ENCODE measurements at places on chromosomes 4 and X.
A peak's percentile ranks its signal among the peaks of the same experiment; 100 is the strongest.

DNA sequence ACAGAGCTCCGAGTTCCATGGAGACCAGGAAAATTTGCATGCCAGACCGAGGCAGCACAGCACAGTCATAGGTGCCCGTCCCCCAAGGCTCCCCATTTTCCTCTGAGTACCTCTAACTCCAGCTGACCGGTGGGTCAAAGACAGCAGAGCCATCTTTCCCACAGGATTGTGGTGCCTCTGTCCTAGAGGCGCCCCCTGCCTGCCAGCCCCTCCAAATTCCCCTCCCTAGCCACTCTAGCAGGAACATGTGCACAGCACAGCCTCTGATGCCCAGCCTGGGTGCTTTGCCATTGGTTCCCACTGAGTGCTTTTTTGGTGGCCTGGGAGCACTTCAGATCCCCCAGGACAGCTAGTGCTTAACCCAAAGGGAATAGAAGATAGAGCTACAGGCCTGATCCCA lies 368.5 kb upstream of the PABPC5 start:
- DNase-seq = no peak

- no peak for DNase-seq
These were observed 617.1 kb upstream of the INTU start for GRCh38 chr4:127015667-127016117.

DNA sequence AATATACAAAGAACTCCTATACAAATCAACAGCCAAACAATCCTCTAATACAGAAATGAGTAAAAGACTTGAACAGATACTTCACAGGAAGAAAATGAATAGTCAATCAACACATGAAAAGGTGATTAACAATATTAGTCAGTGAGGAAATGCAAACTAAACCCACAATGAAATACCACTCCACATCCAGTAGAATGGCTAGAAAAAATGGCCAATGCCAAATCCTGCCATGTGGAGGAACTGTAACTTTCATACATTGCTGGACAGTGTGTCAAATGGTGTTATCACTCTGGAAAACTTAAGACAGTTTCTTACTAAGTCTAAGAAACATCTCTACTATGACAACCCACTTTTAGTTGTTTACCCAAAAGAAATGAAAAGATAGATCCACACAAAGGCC lies 59.5 kb downstream of the NSG1 start:
- no peak for DNase-seq

DNA sequence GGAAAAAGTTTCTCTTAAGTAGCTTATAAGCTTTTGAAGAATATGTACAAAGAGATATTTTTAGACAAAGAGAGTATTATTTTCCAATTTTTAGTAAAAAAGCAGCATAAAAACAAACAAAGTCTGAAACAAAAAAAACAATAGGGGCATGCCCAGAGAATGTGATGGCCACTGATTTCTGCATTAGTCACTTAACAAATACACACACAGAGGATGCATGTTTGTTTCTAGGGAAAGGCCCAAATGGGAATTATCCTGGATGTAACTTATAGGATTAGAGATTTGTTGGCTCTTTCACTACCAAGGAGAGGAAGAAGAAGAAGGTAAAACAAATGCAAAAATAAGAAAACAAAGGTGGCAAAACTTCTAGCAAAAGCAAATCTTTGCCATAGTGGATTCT lies 95.9 kb upstream of the SCOC start:
- no peak for DNase-seq

- peak; percentile 56 for DNase-seq
These were observed 37.2 kb downstream of the EDNRA start for GRCh38 chr4:147518086-147518485.

GRCh38 chrX:101206471-101206870 lies 13.1 kb upstream of the DRP2 start:
- DNase-seq = no peak

- no peak for DNase-seq
These were observed 21.9 kb downstream of the TRIML1 start for GRCh38 chr4:188161167-188161566.

DNA sequence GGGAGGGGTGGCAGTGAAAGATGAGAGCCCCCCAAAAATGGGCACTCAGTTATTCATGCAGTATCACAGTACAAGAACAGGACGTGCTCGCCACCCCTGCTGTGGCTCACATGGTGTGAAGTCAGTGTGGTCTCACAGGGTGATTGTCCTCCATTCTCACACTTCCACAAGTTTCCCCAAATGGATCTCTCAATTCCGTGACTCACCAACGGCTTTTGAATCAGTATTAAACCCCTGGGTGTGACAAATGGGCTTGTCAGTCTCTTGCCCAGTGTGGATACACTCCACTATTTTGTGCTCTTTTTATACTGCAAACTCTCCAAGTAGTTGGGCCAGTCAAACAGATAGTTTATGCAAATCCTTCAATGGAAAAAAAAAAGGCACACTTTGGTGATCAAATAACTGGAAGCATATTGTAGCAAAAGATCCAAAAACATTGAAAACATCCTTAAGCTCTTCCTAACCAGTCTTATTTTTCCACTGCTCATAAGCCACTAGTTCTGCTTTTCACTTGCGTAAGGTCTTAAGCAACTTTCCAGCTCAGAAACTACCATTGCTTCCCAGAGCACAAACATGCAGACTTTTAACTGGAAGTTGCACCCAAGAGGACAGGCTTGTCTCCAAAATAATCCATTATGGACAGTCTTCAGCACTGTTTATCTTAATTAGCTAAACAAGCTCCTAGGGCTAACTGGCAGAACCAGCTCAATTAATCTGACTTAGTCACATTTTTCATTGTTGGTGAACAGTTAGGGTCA lies 365.7 kb downstream of the PPP3CA start:
- no peak for DNase-seq

- DNase-seq = no peak
These were observed 79.1 kb upstream of the APOOL start for GRCh38 chrX:84924624-84925023.

GRCh38 chrX:53383376-53384076 lies 38.9 kb downstream of the SMC1A start:
- DNase-seq = no peak

- DNase-seq = peak; percentile 52
These were observed 15.0 kb upstream of the CD99L2 start for GRCh38 chrX:150913511-150913910.

- DNase-seq = no peak
These were observed 81.5 kb upstream of the NKX1-1 start for GRCh38 chr4:1487761-1488160.

- DNase-seq = no peak
These were observed 18.7 kb downstream of the TCEAL8 start for GRCh38 chrX:103236296-103236695.

DNA sequence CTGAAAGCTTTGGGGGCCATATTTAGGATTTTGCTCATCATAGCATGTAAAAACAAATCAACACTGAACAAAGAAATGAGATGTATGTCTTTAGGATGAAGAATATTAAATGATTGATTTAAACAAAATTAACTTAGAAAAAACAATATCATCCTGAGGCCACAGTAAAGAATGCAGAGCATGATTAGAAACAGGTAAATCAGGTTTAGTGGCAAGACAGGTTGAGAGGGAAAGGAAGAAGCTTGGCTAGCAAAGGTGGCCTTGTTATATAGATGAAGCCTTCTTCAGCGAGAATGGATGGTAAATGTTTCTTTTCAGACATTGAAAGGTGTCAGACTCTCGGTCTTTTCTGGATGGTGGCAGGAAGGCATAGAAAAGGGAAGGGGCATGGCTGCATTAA lies 11.9 kb upstream of the MAGEB16 start:
- no peak for DNase-seq

GRCh38 chr4:98745366-98745765 lies 87.0 kb upstream of the TSPAN5 start:
- DNase-seq = no peak

DNA sequence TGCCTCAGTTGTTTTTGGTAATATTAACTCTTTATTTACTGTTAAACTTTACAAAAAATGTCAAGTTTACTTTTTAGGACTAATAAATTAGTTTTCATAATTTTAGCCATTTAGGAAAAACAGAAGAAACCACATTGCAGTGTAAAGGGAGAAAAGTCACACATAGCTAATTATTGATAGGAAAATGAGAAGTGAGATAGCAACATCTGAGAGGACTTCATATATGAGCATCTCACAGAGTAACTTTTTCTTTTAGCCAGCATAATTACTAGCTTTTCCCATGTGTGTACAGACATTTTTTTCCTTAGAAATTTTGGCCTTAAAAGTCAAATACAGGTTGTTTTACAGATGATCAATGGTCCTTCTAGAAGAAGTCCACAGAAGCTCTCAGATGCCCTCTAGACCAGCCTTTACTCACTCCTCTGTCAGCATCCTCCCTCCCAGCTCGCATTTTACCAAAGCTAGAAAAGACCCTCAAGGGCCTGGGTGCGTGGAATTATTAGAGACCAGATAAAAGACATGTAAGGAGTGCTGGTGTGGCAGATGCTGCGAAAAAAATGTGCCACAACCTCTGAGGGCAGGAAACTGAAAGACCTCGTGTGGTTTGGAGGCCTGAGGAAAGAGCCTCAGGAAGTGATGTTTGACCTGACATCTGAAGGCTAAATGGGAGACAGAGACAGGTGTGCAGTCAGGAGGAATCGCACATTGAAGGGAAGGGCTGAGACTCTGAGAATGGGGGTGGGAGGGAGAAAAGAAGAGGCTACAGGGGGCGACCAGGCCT lies 156.9 kb downstream of the CBR4 start:
- DNase-seq = no peak

- no peak for DNase-seq
These were observed 11.0 kb downstream of the BCOR start for GRCh38 chrX:40086569-40087335.

DNA sequence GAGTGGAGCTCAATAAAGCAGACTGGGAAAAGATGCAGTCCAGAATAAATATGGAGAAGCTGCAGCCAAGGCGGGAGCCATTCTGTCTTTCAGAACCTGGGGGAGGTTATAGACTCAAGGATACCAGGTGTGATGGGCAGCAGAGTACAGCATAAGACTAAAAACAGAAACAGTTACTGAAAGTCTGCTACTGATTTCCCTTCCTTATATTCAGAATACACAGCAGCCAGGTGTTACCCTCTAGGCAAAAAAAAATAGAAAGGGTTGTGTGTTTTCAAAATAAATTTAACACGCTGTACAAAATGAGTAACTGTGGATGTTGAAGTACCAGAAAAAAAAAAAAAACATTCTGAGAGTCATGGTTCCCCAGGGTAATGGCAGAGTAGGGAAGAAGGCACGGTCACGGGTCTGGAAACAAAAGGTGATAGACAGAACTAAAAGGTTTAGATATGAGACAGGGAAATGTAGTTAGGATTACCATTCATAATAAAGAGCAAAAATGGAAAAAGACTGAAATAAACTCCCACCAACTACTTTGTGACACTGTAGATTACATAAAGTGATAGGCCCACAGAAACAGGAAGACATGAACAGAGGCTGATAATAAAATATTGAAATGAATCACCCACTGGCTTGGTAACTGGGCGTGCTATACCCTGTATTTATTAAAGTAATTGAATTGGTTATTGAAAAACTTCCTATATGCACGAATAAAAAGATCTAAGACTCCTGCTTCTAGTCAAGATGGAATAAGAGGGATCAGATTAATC lies 10.8 kb upstream of the HHIP start:
- DNase-seq = no peak

DNA sequence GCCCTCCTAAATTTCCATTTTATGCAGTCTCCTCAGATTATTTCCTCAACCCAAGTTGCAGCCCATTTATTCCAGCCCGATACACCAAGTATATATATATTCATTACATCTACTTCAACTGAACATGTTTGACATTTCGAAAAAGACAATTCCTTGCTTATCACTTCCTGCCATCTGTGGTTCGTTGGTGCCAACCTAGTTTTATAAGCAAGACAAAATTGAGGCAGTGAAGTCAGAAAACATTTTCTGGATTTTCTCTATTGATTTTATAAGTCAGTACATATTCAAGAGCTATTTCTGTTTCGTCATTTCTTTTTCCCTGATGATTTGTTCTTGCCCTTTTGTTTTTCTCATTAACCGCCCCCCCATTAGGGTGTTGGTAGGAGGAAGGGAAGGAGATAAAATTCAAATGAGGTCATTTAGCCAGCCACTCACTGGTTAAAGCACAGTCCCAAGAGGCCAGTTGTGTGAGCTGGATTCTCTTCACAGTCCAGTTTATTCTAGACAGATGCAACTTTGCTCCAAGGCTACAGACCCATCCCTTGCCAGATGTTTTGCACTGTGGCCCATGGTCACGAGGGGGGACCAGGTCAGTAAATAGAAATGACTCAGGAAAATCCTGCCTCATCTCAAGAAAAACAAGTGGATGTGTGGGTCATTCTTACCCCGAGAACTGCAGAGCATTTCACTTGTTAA lies 20.3 kb upstream of the VEGFD start:
- DNase-seq = no peak

DNA sequence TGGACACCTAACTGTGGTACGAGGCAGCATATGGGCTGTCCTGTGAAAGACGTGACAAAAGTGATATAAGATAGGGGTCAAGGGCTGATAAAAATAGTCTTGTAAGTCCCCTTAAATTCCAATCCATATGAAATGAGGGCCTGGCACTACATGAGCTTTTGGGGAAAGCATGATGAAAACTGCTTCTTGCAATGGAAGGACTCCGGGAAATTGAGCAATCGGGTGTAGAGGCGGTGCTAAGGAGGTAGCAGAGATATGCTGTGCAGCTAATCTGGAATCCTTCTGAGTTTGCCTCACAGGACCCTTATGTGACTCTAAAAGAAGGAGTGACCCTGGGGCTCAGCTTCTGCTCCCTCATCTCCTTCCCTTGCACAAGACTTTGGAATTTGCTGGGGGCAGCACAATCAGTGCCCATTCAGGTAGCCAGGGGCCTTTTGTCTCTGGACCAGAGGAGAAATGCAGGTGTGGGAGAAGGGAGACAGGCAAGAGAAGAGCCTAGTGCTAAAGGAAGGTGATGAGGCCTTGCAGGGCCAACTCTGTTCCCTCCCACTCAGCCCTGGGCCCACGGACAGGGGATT lies 12.8 kb downstream of the CLDN2 start:
- DNase-seq = no peak

- DNase-seq = no peak
These were observed 359.2 kb downstream of the FBXW7 start for GRCh38 chr4:152176627-152177214.

- DNase-seq = no peak
These were observed 281.4 kb downstream of the RAB28 start for GRCh38 chr4:13202701-13203100.
